ENCODE measurements at places on chromosomes 7 and 10.

- no peak for DNase-seq
Measured at GRCh38 chr7:137625197-137625596, 221.6 kb downstream of the DGKI start.

GRCh38 chr10:26448292-26448691 lies 10.2 kb downstream of the APBB1IP start:
- no peak for DNase-seq

DNA sequence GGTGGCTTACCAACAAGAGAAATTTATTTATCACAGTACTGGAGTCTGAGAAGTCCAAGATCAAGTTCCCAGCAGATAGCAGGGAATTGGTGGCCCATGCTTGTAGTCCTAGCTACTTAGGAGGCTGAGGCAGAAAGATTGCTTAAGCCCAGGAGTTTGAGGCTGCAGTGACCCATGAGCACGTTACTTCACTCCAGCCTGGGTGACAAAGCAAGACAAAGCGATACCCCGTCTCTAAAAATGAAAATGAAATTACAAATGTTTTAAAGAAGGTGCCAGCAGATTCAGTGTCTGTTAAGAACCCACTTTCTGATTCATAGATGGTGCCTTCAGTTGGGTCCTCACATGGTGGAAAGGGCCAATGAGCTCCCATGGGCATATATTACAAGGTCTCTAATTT lies 20.6 kb upstream of the ARHGAP12 start:
- DNase-seq = no peak

- no peak for DNase-seq
Measured at GRCh38 chr7:85896531-85896930, 709.7 kb upstream of the SEMA3D start.

DNA sequence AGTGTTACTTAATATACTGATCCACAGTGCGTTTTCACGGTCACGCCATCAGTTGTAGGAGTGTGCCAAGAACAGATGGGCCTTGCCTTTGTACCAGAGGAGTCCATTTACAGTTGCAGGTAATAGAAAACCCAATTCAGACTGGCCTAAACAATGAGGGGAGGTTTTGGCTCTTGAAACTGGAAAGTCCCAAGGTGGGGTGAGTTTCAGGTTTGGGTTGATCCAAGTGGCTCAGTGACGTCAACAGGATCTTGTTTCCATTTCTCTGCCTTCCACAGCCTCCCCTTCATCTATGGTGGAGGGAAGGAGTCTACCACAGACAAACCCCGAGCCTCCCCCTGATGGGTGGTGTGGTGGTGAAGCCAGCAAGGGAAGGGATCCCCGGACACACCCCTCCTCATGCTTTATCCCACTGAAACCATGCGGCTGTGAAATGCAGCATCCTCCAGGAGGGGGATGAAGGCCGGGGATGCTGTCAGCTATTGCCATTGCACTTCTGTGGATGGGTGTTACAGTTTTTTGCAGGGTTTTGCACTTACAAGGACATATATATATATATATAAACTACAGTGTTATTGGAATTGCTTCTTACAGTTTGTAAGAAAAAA lies 14.8 kb upstream of the SH2D4B start:
- no peak for DNase-seq

DNA sequence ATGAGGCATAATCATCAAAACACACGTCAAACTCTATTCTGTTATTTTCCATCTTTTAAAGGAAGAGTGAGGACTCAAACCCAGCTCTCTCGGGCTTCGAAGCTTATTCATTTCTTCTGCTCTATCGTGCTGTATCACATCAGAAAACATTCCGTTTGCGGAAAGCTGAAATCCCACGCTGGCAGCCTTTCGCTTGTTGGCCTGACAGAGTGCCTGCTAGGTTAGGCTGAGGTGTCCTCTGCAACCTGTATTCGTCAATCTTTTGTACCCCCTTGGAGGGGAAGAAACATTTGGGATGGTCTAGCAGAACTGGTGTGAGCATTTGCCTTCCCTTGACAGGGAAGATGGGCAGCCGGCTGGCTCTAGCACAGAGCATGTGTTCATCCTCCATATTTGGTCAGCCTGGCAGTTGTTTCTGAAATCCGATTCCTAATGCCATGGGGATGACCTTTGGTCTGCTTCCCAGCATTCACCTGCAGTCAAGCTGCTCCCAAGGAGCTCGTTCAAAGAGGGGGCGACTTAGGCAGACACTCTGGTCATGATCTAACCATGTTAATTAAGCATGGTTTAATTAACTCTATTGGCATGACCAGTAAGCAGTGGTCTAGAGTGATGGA lies 55.2 kb downstream of the TACC2 start:
- no peak for DNase-seq

DNA sequence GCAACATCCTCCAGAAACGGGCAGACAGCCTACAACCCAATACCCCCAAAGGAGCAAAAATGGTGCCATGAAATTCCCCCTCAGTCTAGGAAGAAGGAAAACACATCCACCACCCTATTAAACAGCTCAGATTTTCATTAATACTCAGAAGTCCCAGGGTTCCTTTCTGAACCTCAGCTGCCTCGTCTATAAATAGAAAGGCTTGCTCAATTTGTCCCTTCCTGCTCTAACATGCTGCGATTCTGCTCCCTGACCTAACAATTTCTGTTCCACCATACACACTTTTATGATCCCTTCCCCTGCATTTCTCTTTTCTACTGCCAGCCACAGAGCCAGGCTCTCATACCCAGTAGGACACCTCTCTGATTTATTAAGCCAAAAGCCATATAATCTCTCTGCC lies 68.1 kb downstream of the MTERF1 start:
- no peak for DNase-seq

- no peak for DNase-seq
Measured at GRCh38 chr10:69383558-69383957, 33.2 kb downstream of the TACR2 start.

GRCh38 chr7:120725376-120726039 lies 132.4 kb downstream of the TSPAN12 start:
- DNase-seq = no peak

DNA sequence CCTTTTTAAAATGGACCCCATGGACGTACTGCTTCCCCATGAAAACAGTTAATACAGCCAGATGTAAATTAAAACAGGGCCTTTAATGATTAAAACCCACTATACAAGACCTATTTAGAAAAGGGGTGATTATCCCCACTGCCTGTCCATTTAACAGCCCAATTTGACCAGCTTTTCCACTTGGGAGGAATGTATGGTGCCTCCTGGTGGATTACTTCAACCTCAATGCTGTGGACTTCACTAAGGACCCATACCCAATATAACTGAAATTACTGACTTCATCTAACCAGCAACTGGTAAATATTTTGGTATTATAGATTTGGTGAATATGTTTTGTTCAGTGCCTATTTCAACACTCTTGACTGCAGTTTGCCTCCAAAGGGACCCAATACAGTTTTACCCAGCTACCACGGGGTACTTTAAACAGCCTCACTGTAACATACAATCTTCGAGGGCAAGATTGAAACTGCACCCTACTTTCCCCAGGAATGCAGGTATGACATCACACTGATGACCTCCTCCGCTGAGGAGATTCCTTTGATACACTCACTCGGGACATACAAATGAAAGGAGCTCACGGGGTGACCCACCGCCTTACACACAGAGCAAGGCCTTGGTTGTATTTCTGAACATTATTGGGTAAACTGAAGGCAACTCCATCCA lies 192.8 kb downstream of the DNAJC1 start:
- DNase-seq = no peak

DNA sequence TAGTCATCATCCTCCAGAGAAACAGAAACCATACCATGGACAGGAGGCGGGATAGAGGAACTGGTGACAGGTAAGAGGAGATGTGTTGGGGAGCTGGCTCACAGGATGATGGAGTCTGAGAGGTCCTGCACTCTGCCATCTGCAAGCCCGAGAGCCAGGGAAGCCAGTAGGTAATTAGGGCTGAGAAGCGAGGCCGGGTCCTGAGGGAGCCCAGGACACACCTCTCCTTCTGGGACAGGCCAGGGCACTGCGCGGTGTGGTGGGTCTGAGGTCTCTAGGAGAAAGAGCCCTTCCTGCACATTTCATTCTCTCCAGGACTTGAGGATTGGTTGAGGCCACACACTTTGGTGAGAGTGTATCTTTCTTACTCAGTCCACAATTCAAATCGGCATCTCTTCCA lies 415.5 kb downstream of the GLRX3 start:
- no peak for DNase-seq

DNA sequence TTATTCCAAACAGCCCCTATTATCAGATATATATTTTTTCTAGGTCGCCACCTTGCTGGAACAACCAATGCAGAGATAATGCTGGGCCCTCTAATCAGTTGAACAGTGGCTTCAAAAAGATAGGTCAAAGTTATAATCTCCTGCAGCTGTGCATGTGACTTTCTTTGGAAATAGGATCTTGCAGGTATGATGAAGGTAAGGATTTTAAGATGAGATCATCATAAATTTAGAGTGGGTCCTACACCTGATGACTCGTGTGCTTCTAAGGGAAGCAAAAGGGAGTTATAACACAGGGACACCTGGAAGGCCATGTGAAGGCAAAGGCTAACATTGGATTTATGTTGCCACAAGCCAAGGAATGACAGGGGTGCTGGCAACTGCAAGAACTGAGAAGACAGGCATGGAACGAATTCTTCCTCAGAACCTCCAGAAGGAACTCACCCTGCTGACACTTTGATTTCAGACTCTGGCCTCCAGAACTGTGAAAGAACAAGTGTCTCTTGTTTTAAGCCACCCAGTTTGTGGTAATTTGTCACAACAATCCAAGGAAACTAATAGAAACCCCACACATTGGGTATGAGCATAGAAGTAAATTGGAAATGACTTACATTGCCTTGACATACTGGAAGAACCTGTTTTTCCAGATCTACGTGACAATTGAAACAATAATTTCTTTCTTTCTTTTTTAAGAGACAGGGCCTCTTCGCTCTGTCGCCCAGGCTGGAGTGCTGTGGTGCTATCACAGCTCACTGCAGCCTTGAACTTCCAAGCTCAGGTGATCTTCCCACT lies 34.4 kb downstream of the CCDC71L start:
- no peak for DNase-seq

GRCh38 chr10:71375952-71376351 lies 20.8 kb upstream of the CDH23 start:
- no peak for DNase-seq

GRCh38 chr7:44538798-44539668 lies 2.1 kb downstream of the NPC1L1 start:
- no peak for DNase-seq

- no peak for DNase-seq
Measured at GRCh38 chr10:91035650-91036292, 114.9 kb upstream of the ANKRD1 start.

- no peak for DNase-seq
Measured at GRCh38 chr7:26278770-26279169, 12.9 kb upstream of the SNX10 start.

DNA sequence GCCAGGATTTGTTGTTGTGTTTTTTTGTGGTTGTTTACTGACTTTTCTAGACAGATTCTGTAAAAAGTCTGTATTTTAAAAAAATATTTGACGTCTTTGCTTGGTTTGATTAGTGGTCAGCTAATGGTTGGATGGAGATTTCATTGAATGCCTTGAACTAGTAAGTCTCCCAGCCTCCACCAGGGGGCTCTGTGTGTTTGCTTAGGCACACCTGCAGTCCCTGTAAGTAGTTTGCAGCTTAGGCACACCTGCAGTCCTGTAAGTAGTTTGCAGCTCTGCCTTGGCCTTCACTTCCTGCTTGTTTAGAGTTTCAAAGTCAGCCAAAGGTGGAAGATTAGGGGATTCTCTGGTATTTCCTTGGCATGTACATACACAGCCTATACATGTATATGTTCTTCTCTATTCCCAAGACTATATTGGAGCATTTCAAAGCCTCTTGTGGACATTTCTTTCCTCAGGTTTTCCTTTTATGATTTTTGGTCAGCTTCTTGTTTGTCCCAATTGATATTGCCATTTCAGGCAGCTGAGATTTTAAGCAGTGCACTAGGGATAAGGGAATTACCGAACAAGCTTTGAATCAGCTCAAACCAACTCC lies 101.6 kb downstream of the CCSER2 start:
- DNase-seq = peak; percentile 24

DNA sequence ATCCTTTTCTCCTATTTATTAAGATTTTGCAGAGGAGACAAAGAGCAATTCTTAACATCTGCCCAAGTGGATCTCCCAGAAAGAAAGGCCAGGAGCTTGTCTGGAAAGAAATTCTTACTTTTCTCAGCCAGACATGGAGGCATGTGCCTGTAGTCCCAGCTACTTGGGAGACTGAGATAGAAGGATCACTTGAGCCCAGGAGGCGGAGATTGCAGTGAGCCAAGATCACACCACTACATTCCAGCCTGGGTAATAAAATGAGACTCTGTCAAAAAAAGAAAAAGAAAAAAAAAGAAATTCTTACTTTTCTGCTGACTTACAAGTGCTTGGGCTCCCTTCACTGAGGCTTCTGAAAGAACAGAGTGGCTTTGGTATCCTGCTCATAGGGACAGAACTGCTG lies 2.4 kb upstream of the CYP3A43 start:
- DNase-seq = no peak

DNA sequence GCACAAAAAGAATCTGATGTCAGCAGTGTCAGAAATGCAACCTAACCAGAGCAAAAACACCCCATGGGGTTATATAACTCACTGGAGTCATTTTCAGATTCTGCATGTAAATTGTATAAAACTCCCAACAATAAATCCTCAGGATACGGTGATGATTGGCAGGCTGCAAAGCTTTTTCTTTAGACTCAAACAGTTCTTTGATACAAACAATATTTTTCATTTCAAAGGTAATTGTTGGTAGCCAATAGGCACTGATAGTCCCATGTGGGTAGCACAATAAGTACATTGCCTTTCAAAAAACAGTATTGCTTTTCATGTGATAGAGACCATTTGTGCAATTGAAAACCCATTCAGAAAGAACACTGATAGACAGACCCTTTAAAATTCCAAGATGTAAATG lies 98.0 kb downstream of the TMEM26 start:
- DNase-seq = no peak

DNA sequence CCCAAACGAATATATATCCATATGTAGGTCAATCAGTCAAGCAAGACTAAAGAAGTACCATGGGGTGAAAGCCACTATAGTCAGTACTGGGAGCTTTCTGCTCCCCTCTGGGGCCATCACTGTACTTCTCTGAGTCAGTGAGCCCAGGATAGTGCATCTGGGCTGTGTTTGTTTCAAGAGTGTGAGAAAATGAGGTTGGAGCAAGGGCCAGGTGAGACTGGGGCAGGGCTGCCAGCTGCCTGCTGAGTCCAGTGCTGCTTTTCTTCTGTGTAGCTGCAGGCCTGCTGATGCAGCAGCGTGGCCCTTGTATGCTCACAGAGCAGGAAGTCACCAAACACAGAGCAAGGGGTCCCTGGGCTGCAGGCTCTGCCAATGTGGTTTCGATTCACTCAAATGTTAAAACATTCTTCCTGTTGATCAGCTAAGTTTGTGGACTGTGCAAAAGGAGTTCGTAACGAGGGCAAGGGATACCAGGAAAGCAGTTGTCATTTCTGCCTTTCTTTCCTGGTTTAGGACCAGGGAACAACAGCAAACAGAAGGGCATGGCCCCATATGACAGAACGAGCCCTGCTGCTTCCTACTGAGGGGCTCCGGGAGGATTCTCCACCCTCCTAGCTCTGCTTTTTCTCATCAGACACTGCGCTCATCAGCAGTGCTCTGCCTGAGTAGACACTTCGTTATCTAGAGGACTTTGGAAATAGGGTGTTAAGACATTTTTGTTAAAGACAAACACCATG lies 65.4 kb upstream of the TNS3 start:
- no peak for DNase-seq
